ENCODE measurements at places on chromosomes 16 and 17.

DNA sequence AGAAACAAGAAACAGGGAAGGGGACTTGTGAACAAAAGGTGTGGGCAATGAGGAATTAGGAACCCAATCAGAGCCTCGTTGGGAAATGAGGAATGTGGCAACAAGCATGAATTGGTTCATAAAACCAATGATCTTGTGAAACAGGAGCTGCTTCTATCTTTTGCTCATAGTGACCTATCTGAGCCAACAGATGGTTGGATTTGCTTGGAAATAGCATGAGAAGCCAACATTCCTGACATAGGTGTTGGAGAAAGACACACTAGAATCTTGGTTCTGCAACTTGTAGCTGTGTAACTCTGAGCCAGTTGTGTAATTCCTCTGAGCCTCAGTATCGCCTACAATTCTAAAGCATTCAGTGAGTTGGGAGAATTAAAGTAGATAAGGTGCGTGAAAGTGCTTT is 251.9 kb upstream of the AXIN2 start:
- no peak for DNase-seq

DNA sequence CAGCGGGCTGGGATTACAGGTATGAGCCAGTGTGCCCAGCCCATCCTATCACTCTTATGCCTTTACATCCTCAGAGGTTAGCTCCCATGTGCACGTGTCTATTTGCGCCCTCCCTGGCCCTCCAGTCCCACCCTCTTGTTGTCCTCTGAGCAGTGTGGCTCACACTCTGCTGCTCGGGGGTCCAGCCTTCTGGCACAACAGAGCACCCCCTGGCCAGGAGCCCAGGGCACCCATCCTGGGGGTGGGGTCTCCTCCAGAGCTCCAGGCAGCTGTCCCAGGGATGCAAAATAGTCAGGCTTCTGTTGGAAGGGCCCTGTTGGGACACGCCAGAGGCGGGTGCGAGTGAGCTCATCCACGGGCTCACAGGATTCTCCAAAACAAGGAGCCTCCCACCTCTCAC is 11.7 kb upstream of the FAM83G start:
- DNase-seq: no peak

DNA sequence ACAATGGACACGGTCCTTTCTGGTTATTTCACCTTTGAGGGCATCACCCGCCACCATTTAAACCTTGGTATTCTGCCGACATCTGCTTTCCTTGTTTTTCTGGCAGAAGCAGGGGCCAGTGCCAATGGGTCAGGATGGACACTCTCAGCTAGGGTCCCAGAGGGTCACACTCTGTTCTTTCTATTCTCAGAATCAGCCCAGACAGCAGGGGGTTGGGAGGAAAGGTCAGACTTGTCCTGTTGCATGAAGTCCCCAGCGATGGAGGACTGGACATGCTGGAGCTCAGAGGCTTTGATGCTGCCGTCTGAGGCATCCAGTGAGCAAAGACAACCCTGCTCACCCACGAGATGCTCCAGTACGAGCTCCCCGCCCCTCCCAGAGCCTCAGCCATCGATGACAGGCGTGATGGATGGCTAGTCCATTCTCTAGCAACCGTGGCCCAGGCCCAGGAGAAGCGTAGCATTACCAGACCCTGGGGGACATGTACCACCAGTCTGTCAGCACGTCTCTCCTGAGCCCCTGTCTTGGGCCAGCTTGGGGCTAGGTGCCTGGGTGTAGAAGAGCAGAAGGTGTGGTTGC is 62.0 kb downstream of the FOXL1 start:
- no peak for DNase-seq

GRCh38 chr17:58051468-58051867 is 31.8 kb upstream of the DYNLL2 start:
- no peak for DNase-seq

- no peak for DNase-seq
Observed at GRCh38 chr16:29819506-29819905, 756 bp upstream of the MVP start.

DNA sequence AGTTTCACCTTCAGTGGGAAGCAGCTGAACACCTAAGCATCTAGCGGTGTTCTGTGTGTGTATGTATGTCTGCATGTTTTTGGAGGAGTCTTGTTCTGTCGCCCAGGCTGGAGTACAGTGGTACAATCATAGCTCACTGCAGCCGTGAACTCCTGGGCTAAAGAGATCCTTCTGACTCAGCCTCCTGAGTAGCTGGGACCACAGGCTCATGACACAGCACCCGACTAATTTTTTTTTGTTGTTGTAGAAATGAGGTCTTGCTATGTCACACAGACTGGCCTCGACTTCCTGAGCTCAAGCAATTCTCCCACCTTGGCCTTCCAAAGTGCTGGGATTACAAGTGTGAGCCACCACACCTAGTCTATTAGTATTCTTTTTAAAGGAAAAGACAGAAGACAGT is 30.2 kb upstream of the FAAP100 start:
- no peak for DNase-seq

GRCh38 chr16:7992616-7993015 is 597.7 kb downstream of the TMEM114 start:
- no peak for DNase-seq

Data from femur (tissue), 1 donor.